SJCRH30 (cell line): ENCODE measurements at places on chromosomes 13 and 19. TPM values are rescaled to one million over a fixed set of nuclear protein-coding genes. Genes with fewer than 3 reads are reported as not detected.

Gene RNF113B
- total RNA-seq: not detected in 2 replicates

Gene PLIN5
- 0.38 and 1.1 TPM in 2 replicates for total RNA-seq

Gene IFI30
- 0.67 and 1.2 TPM in 2 replicates for total RNA-seq

Gene IL12RB1
- total RNA-seq: not detected in 2 replicates

Gene TNNI3
- 2.4 and 2.5 TPM in 2 replicates for total RNA-seq

Gene F2RL3
- 0.20 and 0.47 TPM in 2 replicates for total RNA-seq

Gene OR7A5
- total RNA-seq: not detected in 2 replicates

Gene SF3A2
- total RNA-seq: 44.5 and 49.1 TPM in 2 replicates

Gene SMAD9
- total RNA-seq: 14.4 and 17.8 TPM in 2 replicates
